ENCODE measurements at places on chromosomes 3 and 15.
A peak's percentile ranks its signal among the peaks of the same experiment; 100 is the strongest.

- no peak for DNase-seq
Observed at GRCh38 chr3:70989174-70989573, 594.4 kb downstream of the FOXP1 start.

- no peak for DNase-seq
Observed at GRCh38 chr3:12405432-12406272, 78.6 kb upstream of the TSEN2 start.

GRCh38 chr3:74906181-74906580 lies 291.7 kb upstream of the CNTN3 start:
- no peak for DNase-seq

DNA sequence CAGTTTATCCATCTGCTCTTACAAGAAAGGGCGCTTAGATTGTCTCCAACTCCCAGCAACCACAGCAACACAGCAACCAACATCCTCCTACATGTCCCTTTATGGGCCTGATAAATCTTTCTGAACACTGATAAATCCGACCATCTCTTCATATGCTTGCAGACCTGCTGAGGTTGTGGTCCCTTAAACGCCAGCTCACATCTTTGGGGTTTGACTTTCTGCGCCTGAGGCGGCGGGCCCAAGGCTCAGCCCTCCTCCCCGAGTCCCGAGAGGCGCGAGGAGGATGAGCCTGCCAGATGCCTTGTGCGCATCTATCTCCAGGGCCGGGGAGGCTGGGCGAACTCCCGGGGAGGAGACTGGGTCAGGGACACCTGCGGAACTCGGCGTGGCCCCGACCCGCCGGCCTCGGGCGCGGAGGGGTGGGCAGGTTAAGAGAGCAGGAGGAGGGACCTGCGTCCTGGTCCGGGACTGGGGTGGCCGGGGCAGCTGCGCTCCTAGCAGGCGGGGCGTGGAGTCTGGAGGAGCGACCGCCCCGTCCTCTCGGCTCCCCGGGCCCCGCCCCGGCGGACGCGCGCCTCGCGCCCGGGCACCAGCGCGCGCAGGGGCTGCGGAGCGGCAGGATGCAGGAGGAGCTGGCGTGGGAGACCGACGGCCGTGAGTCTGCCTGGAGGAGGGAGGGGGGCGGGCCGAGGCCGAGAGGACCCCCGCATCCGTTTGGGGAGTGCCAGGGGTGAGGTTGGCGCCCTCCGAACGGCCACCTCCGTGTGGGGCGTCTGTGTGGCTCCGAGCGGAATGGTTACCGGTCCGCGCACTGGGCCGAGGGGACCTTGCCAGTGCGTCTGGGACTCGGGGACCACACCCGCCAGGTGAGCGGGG lies at the start of gene ANKDD1A:
Gene ANKDD1A (plus strand): TSS at position 592 of the 876 bp plus-strand sequence. CDS start 29 bp downstream, at position 621.
- DNase-seq, result peak; percentile 68

GRCh38 chr15:94229591-94230369 lies 1.6 kb upstream of the MCTP2 start:
- peak; percentile 56 for DNase-seq

GRCh38 chr3:23239211-23240068 lies 36.3 kb downstream of the UBE2E2 start:
- DNase-seq, result no peak

DNA sequence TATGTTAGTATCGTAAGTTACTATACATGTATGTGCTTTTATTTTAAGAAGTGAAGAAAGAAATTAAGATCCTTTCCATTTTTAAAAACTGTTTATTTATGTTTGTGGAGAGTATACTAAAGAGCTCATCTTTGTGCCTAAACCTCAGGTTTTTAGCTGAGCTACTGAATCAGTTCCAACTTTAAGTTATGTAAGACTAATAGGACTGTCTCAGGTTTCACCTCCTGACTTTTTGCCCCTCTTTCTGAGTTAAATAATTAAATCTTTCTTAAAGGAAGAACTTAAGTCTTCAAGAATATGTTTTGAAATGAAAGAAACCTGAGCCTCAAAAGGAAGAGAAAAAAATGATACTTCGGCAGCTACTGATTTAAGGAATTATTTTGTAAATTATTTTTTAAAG lies 2.6 kb downstream of the SLMAP start:
- no peak for DNase-seq

GRCh38 chr15:62417439-62417838 lies 252.4 kb upstream of the C2CD4B start:
- DNase-seq, result no peak

- no peak for DNase-seq
Observed at GRCh38 chr3:144109944-144110343, 138.3 kb downstream of the DIPK2A start.

All from activated CD4-positive, alpha-beta T cell treated with anti-CD3 and anti-CD28 coated beads, Interleukin-2, amount 50 U/mL, for 48 hours (primary cell).